ENCODE measurements at places on chromosomes 16 and 17.

- DNase-seq = no peak
Measured at GRCh38 chr16:71344315-71344905, 14.1 kb upstream of the CALB2 start.

GRCh38 chr16:89613231-89613953 is at the start of gene DPEP1:
DPEP1 (plus strand) TSS chr16:89613642; CDS start chr16:89630411, 16,769 bp downstream.
- no peak for DNase-seq

DNA sequence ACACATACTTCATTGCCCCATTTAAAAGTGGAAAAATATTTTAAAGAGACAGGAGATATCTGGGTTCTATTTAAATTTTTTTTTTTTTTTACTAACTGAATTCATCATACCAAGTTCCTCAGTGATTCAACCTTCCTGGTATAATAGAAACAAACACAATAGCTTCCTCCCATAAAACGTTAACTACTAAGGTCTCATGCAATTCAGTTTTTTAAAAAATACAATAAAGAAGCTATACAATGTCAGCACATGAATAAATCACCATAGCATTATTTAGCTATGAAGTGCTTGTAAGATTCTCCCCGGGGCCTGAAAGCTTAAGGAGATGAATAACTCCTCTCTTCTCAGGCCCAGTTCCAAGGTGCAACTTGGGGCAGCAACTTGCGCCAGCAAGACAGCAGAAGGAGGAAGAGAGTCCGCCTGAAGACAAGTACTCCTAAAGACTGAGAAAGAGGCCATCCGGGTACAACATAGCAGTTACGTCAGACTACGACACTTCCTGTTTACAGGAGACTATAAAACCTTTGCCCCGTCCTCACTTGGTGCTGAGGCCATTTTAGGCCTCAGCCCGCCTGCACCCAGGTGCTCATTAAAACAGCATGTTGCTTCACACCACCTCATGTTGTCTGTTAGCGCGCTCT is 81.5 kb downstream of the MYO1D start:
- DNase-seq = no peak

DNA sequence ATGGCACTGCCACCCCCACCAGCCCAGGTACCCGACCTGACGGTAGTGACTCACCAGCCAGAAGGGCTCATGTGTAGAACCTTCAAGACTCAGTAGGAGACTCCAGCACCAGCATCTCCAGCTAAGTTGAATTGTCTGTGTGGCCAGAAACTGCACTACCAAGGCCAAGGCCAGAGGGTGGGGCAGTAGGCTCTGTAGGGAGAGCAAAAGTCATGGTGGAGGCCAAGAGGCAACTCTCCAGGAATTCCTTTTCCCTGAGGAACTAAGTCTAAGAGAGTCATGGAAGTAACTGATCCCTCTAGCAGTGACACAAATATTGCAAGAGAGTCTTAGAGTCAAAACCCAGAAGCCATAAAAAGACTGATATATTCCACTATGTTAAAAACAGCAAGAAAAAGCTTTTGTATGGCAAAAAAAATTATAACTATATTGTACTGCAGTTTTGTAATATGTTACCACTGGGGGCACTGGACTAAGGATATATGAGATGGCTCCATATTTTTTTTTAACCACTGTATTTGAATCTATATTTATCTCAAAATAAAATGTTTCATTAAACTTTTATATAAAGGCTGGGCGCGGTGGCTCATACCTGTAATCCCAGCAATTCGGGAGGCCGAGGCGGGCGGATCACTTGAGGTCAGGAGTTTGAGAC is 30.2 kb upstream of the GUCY2D start:
- no peak for DNase-seq

GRCh38 chr17:73511719-73512115 is 132.5 kb downstream of the SDK2 start:
- DNase-seq = no peak

GRCh38 chr17:38591759-38592241 is 14.0 kb downstream of the SRCIN1 start:
- DNase-seq = no peak

DNA sequence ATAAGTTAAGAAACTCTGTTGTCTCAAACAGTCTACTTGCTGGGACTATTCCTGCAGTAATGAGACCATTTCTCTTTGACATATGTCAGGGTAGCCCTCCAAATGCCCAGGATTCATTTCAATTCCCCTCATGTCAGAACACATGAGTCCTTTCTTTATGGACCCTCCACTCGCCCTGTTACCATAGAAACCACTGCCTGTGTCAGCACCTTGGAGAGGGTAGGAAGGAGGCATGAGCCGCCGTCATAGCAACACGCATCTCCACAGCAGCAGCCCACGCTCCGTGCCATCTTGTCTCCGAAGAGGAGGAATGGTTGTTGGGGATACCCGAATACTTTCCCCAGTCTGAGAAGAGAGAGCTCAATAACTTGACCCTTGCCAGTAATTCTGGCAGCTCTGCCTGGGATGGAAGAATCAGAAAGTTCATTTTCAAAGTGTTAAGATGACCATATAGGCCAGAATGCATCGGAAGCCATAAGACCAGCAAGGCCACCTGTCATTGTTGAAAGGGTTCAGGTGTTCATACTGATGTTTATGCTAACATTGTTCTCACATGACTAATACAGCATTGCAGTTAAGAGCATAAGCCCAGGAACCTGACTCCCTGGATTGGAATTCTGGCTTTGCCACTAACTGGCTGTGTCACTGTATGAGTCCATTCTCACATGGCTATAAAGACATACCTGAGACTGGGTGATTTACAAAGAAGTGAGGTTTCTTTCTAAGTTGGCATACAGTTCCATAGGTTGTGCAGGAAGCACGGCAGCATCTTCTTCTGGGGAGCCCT is 141.3 kb downstream of the ABCC12 start:
- no peak for DNase-seq

DNA sequence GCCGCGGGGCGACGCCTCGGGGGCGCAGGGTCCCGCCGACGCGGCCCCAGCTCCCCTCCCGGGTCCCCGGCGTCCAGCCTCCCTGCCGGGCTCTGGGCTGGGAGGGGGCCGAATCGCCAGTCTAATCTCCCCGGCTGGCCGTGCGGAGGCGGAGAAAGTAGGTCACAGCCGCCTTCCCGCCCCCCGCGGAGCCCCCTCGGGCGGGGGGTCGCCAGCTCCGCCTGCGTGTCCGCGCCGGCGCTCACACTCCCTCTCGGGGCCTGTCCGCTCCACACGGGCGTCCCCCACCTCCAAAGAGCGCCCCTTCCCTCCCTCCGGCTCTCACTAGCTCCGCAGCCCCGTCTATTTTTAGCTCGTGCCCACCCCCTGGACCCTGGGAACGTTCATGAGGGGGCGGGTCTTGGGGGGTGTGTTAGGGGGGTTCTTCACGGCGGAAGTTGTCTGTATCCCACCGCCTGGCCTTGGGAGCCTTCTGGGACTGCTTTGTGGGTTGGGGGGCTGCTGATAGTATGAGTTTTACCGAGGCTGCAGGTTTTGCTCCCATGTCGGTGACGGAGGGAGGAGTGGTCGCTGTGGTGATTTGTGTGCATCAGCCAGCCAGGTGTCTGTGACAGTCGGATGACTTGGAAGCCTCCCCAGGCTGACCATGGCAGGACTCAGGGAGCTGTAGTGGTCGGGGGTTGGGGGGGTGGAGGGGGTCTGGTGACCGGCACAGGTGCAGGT is 1.1 kb downstream of the ATP1B2 start:
- no peak for DNase-seq

DNA sequence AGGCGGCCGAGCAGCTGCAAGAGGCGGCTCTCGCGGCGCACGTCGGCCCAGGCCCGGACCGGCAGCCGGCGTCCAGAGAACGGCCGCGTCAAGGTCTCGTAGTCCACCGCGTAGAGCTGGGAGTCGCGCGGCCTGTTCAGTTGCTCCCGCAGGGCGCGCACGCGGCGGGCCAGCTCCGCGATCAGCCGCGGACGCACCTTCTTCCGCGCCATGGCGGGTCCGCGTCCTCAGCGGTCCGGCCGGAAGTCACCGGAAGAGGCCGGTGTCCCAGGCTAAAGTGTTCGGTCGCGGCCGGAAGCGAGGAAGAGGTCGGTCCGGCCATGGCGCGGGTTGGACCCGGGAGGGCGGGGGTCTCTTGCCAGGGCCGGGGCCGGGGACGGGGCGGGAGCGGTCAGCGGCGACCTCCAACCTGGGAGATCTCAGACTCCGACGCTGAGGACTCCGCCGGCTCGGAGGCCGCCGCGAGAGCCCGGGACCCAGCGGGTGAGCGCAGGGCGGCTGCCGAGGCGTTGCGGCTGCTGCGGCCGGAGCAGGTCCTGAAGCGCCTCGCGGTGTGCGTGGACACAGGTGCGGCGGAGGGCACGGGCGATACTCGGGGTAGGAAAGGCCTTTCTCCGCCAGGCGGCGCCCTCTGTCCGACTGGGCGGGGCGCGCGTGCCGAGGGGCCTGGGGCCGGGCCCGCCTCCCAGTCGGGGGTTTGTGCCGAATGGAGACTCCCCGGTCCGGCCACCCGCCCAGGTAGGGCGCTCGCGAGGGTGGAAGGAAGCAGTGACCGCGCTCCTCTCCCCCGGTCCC is at the start of gene MRPS34:
Gene MRPS34, minus strand, starts transcription at position 227 of the 795 bp plus-strand sequence. Its CDS starts 15 bp downstream, at position 212.
- DNase-seq = peak; percentile 90

- DNase-seq = peak; percentile 83
Measured at GRCh38 chr17:78883533-78884131, 19.4 kb downstream of the CEP295NL start.

- no peak for DNase-seq
Measured at GRCh38 chr17:4340914-4341615, 25.4 kb downstream of the UBE2G1 start.

GRCh38 chr17:73359352-73359751 is 47.6 kb upstream of the CDC42EP4 start:
- DNase-seq = no peak

DNA sequence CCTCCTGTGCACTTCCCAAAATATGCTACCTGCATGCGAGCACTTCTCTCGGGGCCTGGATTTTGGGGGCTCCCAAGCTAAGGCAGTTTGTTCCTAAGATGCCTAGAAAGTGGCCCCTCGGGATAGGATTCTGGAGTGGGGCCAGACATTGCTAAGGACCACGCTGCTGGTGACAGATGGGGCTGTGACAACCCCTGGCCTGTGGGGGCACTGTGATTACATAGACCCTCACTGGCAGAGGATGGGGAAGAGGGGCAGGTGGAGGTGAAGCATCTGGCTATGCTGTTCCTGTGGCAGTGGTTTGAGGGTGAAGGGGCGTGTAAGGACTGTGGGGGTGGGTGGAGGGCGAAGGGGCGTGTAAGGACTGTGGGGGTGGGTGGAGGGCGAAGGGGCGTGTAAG is 128.4 kb downstream of the ENGASE start:
- DNase-seq = no peak

GRCh38 chr17:65389949-65390348 is 171.5 kb downstream of the AXIN2 start:
- DNase-seq = peak; percentile 24

DNA sequence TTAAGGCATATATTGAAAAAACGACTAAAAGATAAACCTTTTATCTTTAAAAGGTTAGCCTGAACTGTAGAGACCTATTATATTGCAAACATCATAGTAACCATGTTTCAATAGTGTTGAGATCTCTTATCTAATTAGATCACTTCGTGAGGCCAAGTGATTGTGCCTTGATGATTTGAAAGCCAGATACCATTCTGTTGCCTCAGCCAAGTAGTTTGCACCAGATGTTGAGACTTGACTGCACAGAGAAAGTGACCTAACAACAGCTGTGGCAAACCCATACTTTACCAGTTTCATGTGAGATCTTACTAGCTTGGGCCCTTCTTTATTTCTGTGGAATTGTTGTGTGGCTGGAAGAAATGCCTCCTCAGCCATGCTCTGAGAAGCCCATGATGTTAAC is 717.3 kb downstream of the KCNJ2 start:
- DNase-seq = no peak

- no peak for DNase-seq
Measured at GRCh38 chr17:41910701-41911391, 7.9 kb downstream of the ACLY start.

- DNase-seq = no peak
Measured at GRCh38 chr17:41690497-41690896, 1.8 kb downstream of the EIF1 start.

DNA sequence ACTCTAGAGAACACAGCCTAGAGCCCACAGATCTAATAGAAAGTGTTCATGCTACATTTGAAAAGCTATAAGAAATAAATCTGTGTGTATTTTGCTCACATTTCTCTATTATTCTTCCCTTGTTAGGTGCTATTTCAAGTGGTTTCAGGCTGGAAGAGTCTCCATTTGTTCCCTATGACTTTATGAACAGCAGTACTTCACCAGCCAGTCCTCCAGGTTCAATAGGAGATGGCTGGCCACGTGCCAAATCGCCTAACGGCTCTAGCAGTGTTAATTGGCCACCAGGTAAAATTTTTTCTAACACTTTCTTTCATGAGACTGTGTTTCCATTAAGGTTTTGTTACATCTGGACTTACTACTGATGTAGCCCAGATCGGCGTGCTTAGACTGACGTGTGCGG is 30.7 kb upstream of the SLC5A11 start:
- DNase-seq = no peak

GRCh38 chr17:48522031-48522653 is 8.7 kb downstream of the HOXB1 start:
- DNase-seq = no peak

GRCh38 chr17:77349976-77350830 is 209.4 kb downstream of the SEC14L1 start:
- DNase-seq = no peak

DNA sequence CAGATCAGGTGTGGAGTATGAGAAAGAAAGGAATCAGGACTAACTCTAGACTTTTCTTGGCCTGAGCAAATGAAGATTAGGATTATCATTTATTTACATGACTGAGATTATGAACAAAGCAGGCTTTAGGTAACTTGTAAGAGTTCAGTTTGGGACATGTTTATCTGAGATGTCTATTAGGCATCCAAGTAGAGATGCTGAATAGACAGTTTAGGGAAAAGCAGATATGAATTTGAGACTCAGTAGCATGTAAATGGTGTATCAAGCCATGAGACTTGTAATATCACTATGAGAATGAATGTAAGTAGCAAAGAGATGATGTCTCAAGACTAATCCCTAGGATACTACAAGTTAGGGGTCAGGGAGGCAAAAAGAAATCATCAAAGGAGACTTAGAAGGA is 8.6 kb upstream of the HS3ST2 start:
- DNase-seq = no peak

DNA sequence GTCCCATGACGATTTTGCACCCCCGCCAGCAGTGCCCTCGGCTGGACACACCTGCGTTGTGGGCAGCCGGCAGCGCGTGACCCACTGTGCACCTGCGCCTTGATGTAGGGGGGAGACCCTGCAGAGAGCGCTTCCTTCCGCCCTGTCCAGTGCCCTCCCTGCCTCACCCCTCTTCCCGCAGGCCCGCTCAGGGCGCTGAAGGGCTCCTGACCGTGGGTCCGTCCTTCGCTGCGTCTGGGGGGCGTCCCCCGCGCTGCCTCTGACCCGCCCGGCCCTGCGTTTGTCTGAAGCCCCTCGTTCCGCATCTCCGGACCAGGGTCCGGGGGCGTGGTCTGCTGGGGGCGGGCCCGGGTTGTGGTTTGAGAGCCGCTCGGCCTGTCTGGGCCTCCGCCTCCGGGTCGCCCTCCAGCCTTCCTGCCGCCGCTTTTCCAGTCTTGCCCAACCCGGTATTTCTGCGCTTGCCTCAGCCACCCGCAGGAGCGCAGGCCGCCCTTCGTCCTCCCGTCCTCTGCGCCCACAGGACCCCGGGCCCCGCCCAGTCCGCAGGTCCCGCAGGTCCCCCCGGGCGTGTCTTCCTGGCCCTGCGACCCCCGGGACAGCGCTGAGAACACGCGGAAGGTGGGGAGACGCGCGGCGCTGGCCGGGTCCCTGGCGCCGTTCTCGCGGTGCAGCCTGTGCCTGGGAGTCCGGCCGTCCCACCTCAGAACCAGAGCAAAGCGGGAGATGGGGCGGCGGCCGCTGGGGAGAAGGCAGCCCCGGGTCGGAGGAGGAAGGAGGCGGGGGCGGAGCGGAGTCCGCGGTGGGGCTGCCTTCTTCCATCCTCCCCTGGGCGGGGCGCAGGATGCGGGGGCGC is 4.0 kb upstream of the IL17C start:
- no peak for DNase-seq

- DNase-seq = peak; percentile 63
Measured at GRCh38 chr17:46212634-46213435, 19.6 kb upstream of the KANSL1 start.
